ENCODE measurements at places on chromosomes 3 and 15.

DNA sequence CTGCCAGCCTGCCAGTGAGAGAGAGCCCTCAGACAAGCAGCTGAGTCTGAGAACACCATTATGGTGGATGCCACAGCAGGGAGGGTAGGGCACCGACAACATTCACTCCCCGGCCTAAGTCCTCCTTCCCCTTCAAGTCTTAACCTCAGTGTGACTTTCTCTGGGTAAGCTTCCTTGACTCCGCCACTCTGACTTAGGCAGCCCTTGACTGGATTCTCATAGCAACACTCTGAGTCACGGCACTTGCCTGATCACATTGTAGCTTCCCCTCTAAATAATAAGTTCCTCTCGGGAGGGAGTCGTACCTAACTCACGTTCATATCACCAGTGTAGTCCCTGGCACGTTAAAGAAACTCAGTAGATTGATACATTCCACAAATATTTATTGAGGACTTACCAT, 180.5 kb downstream of the FOXB1 start:
- no peak for DNase-seq

DNA sequence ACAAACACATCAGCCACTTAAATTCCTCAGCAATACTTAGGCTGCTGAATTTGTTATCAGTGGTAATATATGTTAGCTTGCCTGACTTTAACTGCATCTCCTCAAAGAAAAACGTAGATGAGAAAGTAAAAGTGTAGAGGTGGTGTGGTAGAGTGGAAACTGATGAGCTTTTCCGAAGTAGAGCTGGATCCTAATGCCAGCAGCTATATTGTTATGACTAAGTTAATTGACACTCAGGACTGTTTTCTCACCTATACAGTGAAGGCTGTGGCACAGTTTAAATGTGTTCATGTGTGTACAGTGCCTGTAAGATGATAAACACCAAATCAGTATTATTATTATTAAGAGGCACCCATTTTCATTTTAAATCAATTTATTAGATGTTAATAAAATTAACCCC, 174.9 kb downstream of the TNIK start:
- DNase-seq, result no peak

- DNase-seq, result no peak
Measured at GRCh38 chr3:54619531-54619930, 308.3 kb downstream of the LRTM1 start.

DNA sequence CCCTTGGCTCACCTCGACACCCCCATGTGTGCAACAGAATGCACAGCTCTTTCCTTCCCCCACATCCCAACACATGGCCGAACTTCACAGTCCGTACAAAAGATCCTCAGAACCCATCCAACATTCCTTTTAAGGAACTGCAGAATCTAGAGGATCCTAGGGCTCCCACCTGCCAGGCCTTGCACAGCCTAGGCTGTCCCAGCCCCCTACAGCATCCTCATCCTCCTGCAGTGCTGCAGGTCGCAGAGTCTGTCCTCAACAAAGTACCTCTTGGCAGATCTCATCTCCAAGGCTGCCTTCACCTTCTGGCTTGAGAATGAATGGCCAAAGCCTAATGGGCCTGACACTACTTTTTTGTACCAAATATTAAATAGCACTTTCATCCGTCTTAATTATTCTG, 19.8 kb downstream of the PRR23E start:
- no peak for DNase-seq

DNA sequence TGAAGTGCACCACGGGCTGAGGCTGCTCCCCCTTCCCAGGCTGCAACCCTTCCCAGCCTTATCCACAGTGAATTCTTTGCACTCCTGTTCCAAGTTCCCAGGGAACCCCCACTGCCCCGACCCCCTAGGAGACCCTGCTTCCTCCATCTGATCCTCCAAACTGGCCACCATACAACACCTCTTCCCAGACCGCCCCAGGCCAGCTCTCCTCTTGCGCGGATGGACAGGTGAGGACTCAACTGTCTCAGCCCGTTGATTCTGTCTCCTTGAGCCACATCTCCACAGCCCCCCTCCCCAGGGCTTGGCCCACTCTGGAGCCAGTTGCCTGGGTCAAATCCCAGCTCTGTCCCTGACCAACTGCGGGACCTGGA, 21.7 kb downstream of the GRIP2 start:
- no peak for DNase-seq

- DNase-seq, result peak; percentile 72
Measured at GRCh38 chr3:195757438-195757770, 36.6 kb downstream of the MUC20 start.

- DNase-seq, result peak; percentile 77
Measured at GRCh38 chr3:197750396-197750831, 731 bp downstream of the FYTTD1 start.

GRCh38 chr3:15367059-15367458, 34.7 kb upstream of the SH3BP5 start:
- DNase-seq, result no peak

GRCh38 chr3:103963599-103963998, 1403.1 kb upstream of the ALCAM start:
- no peak for DNase-seq

DNA sequence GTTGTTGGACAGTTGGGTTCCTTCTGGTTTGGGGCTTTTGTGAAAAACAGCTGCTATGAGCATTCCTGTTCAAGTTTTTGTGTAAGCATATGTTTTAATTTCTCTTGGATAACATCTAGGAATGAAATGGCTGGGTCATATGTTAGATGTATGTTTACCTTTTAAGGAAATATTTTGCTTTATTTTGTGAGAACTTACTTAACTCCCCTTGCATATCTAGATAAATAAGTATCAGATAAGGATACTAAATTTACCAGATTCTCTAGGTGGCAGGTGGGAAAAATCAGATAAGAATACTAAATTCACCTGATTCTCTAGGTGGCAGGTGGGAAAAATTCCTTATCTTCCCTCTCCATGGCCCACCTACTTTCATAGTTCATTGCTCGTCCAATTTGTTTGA, 1.1 kb upstream of the PLS1 start:
- no peak for DNase-seq

DNA sequence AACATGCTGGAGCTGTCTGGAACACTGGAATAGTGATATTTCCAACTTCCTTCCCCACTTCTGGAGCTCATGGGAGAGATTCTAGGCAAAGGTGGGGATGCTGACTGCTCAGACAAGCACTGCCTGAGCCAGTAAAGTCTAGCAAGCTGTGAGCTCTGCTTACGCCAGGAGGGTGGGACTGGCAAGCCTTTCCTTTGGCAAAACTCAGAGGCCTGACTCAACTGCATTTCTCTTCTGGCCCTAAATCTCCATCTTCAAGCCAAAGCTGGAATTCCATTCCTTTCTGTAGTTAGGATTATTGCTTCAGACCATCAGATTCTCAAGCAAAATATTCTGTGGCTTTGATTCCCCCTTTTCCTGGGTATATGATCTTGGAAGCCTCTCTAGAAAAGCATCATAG, 20.3 kb upstream of the EPB42 start:
- no peak for DNase-seq

DNA sequence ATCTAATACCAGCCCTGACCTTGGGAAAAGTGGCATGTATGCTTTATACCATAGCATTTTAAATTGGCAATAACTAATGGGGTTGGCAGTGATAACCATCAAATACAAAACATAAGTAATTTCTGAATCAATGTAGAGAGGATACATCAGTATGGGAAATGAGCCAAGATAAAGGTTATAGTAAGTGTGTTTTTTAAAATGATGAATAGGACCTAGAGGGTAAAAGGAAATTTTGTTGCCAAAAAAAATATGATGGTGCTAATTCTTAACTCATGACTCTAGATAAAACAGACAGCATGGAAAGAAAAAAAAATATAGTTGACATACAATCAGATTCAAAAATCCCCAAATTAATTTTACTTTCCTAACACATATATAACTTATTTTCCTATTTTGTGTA, 75.4 kb upstream of the ROBO1 start:
- no peak for DNase-seq

DNA sequence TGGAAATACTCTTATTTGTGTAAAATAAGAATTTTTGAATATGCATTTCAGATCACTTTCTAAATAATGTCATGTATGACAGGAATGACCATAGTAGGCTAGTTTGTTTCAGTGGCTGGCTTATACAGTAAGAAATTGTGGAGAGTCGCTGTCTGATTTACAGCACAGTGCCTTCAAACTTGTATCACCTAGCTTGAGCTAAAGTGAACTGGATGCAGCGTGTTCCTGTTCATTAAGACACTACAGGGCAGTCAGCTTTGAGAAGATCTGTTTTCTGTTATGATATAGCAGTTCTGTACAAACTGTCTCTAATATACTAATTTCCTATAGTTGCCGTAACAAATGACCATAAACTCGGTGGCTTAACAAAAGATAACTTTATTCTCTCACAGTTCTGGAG, 9.9 kb downstream of the CLDN16 start:
- DNase-seq, result no peak

- no peak for DNase-seq
Measured at GRCh38 chr3:152626226-152626625, 208.7 kb upstream of the P2RY1 start.

DNA sequence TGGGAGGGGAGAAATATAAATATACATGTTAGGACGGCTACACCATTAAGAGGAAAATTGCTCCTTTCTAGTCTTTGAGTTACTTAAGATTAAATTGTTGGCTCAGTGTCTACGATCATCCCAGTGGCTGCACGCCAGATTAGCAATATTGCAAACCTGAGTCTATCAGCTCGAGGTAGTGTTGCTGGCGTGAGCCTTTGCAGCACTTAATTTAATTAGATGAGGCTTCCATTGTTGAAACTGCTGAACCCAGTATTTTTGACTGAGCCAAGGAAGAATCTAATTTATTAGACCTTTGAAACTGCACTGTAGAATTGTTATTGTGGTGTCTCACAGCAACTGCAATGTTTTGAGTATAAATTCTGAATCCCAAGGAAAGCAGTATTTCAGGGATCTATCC, 782.4 kb upstream of the ROBO1 start:
- DNase-seq, result peak; percentile 8

DNA sequence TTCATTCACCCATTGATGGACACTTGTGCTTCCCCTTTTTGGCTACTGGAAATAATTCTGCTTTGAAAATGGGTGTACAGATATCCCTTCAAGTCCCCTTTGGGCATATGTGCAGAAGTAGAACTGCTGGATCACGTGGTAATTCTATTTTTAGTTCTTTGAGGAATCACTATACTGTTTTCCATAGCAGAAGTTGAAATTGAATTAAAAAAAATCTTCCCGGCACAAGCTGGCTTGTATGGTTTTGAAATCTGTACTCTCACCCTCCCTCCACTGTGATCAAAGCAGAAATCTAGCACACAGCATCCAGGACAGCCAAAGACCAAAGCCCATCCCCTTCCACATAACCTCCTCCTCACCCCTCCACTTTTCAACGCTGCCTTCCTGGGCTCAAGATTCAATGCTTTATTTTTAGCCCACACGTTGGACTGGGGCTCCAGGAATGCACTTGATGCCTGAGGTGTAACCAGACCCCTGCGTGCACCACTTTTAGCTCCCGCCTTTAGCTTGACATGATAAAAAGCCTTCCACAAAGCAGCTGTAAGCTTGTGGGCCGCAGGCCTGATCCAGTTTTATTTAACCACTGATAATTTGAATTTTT, 29.9 kb downstream of the TMEM40 start:
- peak; percentile 58 for DNase-seq

DNA sequence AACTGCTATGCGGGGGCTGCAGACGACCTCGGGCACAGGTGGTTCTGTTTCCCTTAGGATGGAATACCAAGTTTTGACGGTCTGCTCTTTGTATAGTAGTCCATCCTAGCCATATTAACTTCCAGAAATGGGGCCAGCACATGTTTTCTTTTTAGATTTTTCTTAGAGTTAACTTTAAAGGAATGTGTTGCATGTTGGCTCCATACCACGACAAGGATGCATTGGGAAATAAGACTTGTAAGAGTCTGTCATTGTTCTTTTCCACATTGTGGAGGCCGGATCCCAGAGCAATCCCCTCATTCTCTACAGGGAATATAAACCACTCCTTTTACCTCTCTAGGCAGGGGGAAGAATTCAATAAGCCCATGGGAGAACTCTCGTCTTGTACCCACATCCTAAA, 87.1 kb upstream of the PLSCR4 start:
- DNase-seq, result no peak

- no peak for DNase-seq
Measured at GRCh38 chr15:22839046-22839695, 705 bp downstream of the NIPA2 start.

GRCh38 chr15:36797128-36797527, 217.7 kb downstream of the CDIN1 start:
- no peak for DNase-seq

GRCh38 chr15:51726302-51727073, 11.0 kb downstream of the LYSMD2 start:
- no peak for DNase-seq

GRCh38 chr3:61237858-61238257, 13.4 kb downstream of the FHIT start:
- no peak for DNase-seq
